ENCODE measurements at places on chromosomes 3 and 15.
A peak's percentile ranks its signal among the peaks of the same experiment; 100 is the strongest.

GRCh38 chr3:44984335-44984734 lies 8.3 kb downstream of the EXOSC7 start:
- no peak for DNase-seq

DNA sequence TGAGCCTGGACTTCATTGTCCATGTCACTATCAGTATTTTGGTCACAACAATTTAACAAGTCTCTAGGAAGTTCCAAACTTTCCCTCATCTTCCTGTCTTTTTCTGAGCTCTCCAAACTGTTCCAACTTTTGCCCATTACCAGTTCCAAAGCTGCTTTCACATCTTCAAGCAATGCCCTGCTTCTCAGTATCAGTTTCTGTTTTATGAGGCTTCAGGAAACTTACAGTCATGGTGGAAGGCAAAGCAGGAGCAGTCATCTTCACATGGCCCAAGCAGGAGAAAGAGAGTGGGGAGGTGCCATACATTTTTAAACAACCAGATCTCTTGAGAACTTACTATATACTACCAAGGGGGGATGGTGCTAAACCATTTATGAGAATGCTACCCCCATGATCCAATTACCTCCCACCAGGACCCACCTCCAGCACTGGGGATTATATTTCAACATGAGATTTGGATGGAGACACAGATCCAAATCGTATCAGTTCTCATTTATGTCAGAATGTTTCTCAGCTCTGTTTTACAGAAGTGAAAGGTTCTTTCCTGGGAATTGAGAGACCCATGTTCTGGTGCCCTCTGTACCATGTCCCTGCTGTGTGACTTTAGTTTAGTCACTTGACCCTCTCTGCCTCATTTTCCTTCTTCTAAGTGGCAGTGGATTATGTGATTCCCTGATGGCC lies 169.7 kb downstream of the PLCL2 start:
- DNase-seq, result no peak

- no peak for DNase-seq
Measured at GRCh38 chr3:98612996-98613517, 19.6 kb upstream of the CPOX start.

DNA sequence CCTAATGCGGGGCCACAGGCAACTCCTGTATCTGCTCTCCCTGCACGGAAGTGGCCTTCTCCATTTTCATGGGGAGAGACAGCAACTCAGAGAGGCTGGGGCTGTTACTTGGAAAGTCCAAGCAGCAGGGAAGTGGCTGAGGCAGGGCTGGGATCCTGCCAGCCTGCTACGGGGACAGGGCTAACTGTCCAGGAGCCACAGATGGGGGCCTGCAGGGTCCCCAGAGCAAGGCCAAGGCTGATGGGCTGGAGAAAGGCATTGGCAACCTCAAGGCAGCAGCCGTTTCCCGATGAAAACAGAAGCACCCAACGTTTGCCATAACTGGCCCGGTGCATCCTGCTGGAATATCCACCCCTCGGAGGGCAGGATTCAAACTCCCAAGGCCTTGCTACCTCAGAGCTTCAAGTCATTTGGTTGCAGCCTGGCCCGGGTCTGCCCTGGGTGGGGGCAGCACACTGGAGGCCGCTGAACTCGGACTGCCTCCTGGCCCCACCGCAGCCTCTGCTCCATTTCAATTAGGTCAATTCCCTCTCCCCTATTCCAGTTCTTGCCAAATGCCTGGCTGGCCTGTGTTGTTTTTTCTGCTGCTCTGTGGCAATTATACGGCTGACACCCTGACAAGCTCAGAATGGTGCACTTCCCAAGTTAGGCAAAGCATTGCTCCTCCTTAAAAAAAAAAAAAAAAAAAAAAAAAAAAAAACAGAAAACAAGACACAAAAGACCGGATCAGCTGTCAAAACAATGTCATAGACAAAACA lies 143.5 kb downstream of the NUP210 start:
- DNase-seq, result no peak

DNA sequence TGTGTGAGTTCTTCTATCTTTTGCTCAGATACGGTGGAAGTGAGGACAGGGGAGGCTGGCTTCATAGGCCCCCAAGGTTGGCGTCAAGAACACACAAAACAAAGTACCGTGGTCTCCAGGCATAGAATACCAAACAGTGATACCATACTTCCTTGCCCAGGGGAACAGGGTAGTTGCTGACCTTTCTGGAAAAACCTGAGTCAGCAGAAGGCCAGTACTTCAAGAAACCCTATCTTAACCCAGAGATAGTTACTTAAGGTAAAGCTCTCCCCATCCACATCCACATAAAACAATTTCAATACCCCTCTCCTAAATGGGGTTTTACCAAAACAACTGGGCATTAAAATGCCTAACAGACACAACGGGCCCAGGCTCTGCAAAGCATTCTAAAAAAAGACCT lies 29.6 kb upstream of the RPS17 start:
- DNase-seq, result no peak

- DNase-seq, result peak; percentile 83
Measured at GRCh38 chr3:53219895-53220483, 35.8 kb downstream of the TKT start.

DNA sequence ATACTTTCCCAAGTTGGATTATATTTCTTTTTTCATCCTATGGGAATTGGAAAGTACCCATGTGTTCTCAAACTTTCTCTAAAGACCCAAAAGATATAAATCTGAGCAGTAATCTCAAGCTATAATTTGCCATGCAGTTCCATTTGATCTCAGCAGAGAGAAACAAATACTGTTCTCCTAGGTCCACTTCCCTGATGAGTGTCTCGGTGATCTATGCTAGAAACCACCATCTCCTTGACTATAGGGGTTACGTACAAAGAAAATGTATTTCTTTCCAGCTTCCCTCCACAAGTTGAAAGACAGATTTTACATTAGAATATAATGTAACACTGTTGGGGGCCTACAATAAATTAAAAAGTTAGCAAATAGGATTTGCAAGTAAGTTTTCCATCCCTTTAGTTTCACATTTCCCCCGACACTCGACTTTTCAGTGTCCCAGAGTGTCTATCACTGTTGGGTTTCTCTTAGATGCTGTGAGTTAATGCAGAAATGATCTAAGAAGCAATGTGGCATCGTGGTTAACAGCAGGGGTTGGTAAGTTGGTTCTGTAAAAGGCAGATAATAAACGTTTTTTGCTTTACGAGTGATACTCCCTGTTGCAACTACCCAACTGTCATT lies 465.1 kb upstream of the CFAP20DC start:
- DNase-seq, result no peak

- no peak for DNase-seq
Measured at GRCh38 chr3:11498646-11499045, 145.1 kb downstream of the VGLL4 start.

GRCh38 chr3:168051531-168052471 lies 43.9 kb downstream of the GOLIM4 start:
- DNase-seq, result no peak

DNA sequence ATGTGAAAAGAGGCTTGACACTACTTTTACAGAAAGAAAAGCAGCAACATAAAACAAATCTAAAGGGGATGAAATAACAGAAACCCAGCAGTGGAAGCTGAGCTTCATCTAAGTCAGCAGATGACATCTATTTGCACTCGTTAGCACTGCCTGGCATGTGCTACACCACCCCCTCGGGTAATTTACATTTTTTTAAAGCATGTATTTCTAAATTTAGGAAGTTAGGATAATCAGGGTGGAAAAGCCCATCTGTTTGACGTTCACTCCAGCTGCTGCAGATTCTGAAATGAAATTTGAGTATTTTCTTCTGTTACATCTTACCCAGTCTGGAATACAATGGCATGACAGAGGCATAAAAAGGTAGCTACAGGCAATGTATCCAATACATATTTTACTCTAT lies 20.7 kb downstream of the IGSF11 start:
- DNase-seq, result no peak

GRCh38 chr3:142429582-142429981 lies 18.3 kb downstream of the XRN1 start:
- no peak for DNase-seq

- no peak for DNase-seq
Measured at GRCh38 chr15:27864086-27864485, 235.0 kb downstream of the OCA2 start.

- DNase-seq, result no peak
Measured at GRCh38 chr3:83065851-83066460, 1304.5 kb upstream of the GBE1 start.

DNA sequence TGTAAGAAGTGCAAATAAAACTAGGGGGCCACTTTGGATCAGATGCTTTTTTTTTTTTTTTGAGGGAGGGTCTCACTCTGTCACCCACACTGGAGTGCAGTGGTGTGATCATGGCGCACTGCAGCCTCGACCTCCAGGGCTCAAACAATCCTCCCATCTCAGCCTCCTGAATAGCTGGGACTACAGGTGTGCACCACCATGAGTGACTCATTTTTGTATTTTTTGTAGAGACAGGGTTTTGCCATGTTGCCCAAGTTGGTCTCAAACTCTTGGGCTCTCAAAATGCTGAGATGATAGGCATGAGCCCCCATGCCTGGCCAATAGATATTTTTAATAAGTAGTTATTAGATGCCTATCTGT lies 20.8 kb downstream of the CCR1 start:
- DNase-seq, result no peak

- no peak for DNase-seq
Measured at GRCh38 chr3:16587681-16588060, 17.6 kb downstream of the DAZL start.

- DNase-seq, result no peak
Measured at GRCh38 chr3:99803297-99803696, 14.4 kb upstream of the CMSS1 start.

GRCh38 chr3:965826-966225 lies 127.0 kb upstream of the CNTN6 start:
- DNase-seq, result no peak

DNA sequence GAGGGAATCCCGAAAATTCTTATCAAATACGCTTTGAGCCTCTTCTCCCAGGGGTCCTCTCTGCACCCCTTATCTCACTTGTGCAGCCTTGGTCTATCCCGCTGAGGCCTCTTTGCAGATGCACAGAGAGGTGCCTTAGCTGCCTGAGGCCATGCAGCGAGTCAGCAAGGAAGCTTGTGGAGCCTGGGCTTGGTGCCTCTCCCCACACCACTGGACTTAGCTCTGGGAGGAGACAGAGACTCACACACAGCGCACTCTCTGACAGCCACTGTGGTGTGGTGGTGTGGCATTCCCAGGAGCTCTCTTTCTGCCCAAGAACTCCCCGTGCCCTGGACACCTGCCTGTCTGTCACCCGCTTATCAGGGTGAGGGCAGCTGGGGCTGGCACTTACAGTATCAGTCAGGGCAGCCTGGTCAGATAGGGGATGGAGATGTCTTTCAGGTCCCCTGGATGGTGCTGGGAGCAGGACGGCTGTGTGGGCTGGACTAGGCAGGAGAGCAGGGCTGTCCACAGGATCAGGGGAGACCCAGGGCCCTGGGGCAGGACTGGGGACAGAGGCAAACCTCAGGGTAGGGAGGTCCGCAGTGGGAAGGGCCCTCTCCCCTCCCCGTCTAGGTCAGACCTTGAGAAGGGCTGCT lies 10.2 kb upstream of the LINGO1 start:
- no peak for DNase-seq

GRCh38 chr3:156762631-156763185 lies 63.4 kb upstream of the LEKR1 start:
- DNase-seq, result no peak

DNA sequence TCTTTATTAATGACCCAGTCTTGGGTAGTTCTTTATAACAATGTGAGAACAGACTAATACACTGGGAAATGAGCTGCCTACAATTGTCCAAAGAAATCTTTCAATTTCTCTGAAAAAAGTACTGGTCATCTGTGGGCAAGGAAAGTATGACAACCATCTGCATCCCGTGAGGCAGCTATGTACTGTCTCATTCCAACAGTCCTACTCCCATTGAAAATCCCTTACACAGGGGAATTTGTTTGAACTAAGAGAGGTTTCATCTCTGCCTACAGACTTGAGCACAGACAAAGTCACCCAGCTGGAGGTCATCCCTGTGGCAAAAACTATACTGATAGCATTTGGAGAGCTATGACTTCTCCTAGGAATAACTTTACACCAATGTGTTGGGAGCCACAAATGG lies 27.1 kb downstream of the SHC4 start:
- DNase-seq, result no peak

DNA sequence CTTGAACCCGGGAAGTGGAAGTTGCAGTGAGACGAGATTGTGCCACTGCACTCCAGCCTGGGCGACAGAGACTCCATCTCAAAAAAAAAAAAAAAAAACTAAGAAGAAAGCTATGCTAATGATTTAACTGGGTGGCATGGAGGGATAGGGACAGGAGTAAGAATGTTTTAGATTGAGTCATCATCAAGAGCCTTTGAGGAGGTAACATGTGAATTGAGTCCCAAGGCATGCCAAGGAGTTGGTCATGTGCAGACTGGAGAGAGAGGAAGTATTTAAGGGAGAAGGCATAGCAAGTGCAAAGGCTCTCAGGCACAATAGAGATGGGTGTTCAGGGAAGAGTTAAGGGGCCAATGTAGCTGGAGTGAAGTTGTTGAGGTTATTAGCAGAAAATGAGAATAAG lies 9.1 kb downstream of the BNC1 start:
- DNase-seq, result no peak

DNA sequence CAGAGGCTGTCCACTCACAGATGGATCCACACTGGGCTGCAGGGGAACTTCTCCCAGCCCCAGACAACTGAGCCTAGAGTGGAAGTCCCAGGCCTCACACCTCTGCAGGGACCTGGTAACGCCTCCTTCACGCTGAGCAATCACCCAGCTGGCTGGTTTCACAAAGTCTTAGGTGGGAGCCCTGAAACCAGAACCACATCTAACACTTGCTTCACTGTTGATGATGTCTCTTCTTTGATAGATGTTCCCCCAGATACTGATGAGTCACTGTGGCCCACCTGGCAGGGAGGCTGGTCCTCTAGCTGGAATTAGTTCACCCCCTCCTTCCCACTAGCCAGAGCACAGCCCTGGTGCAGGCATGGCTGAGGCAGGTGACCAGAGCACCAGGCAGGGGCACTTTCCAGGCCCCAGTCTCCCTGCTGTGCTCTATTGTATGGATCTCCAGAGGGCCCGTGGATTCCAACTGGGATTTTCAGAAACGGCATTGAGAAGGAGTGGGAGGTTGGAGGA lies 33.5 kb downstream of the MYL3 start:
- no peak for DNase-seq

DNA sequence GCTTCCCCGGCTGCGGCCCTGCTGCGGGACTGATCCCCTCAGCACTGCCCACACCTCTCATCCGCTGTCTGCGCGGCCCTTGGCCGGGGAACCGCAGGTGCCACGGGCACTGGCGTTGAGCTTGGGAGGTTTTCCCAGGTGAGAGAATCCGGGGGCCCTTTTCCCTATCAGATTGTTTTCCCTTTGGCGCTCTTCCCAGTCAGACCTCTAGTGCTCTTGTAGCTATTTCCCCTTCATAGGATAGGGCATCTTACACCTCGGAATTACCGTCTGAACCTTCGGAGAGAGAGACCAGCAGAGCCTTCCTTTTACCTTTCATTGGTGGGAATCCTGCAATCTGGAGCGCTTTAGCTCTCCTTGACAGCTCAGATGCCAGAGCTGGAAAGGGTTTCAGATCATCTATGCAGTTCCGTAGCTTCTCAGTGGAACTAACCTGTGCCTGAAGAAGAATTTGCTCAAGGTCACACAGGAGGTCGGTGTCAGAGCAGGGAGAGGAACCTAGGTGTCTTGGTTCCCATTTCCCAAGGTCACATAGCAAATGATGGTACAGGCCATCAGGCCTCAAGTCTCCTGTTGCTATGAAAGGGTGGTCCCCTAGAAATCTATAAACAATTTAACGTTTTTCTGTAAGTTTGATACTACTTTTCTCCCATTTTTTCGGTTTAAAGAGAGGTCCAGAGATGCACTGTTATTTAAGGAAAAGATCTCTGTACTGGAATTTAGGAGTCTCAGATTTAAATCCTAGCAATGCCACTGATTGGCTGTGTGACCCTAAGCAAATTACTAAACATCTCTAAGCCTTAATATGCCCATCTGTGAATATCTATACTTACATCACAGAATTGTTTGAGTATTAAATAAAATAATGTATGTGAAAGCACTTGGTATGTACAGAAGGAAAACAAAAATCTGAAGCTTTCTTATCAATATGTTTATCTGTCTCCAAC lies 916 bp downstream of the IDH3A start:
- no peak for DNase-seq
